ENCODE measurements at places on chromosomes 7 and 10.
A peak's percentile ranks its signal among the peaks of the same experiment; 100 is the strongest.

DNA sequence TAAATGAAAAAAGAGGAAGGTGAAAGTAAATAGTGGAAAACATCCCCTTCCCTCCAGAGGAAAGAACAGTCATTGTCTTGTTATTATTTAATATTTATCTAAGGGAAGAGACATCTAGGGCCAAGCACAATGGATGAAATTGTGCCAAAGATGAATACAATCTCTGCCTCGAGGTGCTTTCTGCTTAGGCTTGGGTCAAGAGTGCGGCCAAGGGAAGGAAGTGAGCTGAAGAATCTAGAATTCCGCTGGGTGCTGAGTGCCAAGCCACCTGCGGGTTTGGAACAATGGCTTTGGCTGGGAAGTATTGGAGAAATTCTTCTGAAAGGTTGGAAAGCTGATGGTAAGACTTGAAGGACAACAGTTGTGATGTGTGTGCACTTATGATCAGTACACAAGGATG is 531.3 kb upstream of the FZD8 start:
- no peak for DNase-seq

DNA sequence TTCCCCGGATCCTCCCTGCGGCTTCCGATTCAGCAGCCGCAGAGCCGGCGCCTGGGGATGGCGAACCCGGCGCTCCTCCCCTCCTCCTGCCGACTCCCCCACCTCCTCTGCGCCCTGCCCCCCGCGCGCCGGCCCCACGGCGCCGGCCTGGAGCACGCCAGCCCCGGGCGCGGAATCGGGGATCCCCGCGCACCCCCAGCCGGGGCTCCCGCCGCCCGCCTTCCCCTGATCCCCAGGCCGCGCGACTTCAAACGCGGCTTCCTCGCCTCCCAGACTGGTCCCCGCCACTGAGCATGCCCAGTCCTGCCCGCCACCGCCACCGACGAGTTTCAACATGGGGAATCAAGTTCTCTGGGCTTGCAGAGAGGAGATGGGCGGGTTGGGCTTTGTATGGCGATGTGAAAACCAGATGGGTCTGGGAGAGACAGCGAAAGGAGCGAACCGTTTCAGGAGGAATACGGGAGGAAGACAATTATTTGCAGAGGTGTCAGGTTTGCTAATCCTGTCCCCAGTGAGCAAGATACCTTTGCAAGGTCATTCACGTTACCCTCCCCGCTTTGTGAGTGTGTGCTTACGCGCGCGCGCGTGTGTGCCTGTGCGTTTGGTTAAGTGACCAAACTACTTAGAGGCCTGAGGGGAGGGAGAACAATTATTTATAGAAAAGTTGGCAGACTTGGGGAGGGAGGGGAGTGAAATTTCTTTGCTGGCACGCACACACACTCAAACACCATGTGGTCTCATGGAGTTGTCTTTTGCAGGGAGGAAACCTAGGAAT is at the start of gene PANK1:
TSS of gene PANK1 (minus strand) at position 276 of the 775 bp plus-strand sequence. CDS start 351 bp downstream, outside the sequence.
- peak; percentile 92 for DNase-seq

GRCh38 chr10:62640411-62640810 is 164.1 kb upstream of the ADO start:
- DNase-seq = peak; percentile 42

GRCh38 chr7:12158334-12159060 is 52.6 kb upstream of the TMEM106B start:
- no peak for DNase-seq

DNA sequence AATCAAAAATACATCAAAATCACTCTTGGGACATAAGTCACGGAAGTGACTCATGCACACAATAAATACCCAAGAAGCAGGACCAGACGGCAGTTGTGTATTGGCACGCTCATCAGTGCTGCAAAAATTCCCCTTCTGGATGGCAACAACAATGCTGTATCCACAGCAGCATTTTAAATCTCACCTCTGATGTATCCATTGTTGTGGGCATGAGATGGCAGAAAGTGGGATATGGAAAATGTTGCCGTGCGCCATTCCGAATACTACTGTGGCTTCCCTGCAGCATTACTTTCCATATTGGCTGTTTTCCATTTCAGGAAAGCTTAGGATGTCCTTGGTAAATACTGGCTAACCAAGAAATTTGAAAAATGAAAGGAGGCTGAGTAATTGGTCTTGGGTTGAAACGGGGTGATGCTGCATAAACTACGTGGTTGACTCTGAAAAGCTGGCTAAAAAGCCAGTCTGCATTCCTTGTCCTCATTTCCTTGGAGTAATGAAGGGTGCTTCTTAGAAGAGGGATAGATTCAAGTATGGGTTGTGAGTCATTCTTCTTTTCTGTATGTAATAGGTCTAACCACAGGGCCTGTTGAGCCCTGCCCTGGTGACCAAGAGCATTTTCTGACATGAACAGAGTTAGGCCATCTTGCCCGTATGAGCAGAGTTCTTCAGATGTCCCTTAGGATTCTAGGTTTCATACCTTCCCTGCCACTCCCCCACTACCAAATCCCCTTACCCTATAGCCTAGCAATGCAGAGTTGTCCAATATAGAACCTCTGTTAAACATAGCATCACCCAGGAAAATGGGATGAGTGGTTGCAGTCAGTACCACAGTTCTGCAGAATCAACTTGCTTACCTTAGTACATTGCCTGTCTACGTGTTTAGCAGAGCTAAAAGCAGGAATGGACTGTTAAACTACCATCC is 36.3 kb upstream of the TOMM7 start:
- peak; percentile 86 for DNase-seq

DNA sequence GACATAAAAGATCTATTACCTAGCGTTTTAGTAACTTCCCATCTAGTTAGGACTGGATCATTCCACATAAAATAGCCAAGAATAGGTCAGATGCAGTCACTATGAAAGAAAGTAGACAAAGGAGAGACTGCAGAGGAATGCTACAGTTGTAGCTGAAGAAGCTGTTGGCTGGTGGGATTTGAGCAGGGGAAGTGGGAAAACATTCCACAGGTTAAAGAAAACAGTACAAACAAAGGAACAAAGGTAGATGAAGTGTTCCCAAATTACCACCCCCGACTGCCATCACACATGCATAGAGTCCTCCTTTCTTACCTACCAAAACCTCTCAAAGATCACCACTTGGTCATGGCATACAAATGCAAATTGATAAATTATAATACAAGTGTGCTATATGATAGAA is 41.8 kb downstream of the DLD start:
- DNase-seq = no peak

GRCh38 chr7:116258734-116259133 is 48.4 kb downstream of the TES start:
- peak; percentile 47 for DNase-seq

DNA sequence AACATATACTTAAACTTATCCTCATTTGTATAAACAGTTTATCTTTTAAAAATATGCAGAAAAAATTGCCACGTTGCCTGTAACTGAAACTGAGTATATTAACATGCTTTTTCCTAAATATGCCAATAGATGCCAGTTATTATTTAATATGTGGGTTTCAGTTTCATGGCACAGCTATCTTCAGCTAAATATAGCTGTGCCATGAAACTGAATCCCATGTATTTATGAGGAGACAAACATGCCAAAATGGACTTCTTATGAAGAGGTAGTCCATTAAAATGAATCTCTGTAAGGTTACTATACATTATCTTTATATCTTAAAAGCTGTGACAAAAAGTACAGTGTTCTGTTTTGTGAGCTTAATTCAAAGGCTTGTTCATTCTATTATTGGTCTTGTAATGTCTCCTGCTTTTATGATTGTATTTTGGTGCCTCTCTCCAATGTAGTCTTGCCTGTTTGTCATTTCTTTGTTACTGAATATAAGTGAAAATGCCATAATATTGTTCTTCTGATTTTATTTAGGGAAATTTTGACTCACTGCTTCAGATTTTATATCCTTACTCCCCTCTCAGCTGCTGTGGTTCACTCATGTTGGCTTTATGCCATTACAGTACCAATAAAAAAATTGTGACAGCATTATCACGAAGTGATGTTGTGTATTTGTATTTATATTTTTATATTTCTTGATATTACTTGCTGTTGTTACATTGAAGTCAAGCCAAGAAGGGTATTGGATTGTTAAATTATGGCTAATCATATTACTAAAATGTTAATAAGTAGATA is 34.3 kb upstream of the CACNA2D1 start:
- no peak for DNase-seq

DNA sequence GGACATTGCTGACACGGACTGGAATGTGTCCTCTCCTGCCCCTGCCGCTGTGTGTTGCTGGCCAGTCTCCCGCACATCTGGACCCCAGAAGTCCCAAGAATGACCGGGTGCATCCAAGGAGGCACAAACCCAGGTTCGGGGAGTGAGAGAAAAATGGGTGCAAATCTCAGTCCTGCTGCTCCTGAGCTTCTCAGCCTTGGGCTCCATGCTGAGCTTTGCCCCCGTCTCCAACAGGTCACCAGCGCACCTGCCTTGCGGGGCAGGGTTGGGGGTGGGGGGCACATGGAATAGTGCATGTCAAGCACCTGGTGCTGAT is 6.0 kb upstream of the NANOS1 start:
- DNase-seq = no peak

DNA sequence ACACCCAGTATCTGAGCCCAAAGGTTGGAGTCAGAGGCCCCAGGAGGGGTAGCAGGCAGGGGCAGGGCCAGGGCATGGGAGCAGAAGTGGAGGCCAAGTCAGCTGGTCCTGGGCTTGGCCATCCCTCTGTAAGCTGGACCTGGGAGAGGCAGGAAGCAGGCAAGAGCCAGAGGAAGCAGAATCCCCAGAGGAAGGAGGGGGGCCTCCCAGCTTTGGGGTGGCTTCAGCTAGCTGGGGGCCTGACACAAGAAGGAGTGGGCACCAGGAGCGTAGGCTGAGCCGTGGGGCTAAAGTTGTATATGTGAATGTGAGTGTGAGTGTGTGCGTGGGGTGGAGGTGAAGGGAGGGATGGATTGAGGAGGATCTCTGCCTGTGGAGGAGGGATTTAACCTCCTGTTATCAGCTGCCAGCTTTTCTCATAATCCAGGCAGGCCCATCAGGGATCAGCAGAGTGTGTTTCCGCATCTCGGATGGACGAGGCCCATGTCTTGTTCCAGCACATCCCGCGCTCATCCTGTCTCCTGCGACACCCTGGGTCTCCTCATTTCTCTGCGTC is 54.0 kb downstream of the NEURL1 start:
- DNase-seq = no peak

- peak; percentile 76 for DNase-seq
Observed at GRCh38 chr10:26334932-26335573, 103.1 kb upstream of the APBB1IP start.

GRCh38 chr7:45000093-45001032 is at the start of gene CCM2:
Gene CCM2 (plus strand): TSS chr7:45000201. CDS start chr7:45000334, 133 bp downstream.
- DNase-seq = peak; percentile 71

DNA sequence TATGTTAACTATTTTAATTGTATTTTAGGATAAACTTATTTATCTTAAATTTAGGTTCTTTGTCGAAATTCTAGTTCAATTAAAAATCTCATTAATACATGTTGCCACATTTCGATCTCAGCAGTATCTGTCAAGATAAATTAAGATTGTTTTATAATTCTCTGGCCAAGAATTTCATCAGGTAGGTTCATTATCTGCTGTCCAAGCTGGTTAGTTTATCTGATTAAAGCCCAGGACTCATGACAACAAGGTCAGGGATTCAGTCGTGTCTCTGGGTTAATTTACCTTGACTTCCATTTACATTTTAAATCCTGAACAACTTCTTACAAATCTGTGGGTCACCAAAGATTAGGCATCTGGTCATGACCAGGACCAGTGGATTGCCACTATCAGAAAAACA is 7.6 kb downstream of the STEAP4 start:
- DNase-seq = no peak

GRCh38 chr7:30932562-30932961 is 20.9 kb downstream of the AQP1 start:
- peak; percentile 3 for DNase-seq

- DNase-seq = peak; percentile 55
Observed at GRCh38 chr10:31929261-31930022, 811 bp upstream of the ARHGAP12 start.

DNA sequence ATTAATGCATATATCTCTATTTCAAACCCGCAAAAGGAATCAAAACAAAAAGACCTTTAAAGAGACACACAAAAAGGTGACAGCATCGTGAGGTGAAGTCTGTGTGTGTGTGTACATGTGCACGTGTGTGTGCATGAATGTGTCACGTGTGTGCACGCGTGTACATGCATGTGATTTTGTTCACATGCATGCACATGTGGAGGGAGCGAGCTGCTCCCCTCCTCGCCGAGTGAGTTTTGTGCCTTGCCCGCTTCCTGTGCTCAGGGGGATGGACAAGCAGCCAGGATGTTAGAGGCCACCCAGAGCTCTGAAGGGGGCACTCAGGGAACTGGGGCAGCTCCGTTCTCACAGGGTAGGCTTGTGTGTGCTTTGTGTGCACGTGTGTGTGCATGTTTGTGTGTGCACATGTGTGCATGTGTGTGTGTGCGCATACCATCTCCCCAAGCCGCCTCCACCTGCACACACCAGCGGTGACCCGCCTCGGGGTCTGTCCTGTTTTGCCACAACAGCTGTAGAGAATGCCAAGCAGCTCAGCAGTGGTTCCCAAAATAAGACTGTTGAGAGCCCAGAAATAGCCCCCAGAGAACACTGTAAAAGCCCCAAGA is 191.2 kb downstream of the PTPRN2 start:
- DNase-seq = no peak

- DNase-seq = no peak
Observed at GRCh38 chr10:91296471-91296870, 76.0 kb downstream of the PCGF5 start.

DNA sequence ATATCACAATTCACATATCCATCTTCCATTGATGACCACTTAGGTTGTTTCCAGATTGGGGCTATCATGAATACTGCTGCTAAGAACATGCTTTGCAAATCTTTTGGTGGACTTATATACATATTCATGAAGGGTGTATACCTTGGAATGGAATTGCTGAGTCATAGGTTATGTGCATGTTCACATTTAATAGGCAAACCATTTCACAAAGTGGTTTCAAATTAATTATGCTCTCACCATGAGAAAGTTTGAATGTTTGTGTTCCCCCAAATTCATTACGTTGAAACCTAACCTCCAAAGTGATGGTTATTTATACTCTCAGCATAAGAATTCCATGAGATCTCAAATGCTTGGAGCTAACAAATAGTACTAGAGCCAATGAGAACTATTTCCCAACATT is 86.4 kb downstream of the VPS41 start:
- no peak for DNase-seq

DNA sequence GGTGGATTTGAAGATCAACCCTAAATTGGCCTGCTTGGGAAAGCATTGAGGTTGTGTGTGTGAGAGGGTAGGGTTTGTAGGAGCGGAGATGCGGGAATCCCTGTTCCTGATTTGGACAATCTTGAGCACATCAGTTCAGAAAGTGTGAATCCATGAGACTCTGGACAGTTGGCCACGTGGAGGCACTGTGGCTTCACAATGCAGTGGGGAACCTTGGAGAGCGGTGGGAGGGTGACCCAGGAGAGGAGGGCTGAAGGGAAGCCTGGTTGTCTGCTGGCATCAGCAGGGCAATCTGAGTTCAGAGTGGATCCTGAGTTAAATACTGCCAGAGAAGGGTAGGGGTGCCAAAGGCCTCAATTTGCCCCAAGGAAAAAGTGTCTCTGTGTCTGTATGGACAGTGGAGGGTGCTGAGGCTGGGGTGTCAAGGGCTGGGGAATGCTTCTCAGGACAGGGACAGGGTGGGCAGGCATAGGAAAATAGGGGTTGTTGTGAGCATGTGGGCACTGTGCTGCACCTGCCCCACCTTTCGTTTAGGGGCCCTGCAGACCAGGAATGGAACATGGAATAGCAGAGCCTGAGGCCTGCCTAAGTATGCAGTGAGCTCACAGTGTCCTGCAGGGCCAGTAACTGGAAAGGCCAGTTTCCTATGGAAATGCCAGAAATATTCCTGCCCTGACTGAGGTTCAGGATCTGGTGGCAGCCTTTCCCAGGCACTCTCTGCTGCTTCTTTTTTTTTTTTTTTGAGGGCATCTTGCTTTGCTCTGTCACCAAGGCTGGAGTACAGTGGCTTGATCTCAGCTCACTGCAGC is 162.9 kb upstream of the PRSS58 start:
- DNase-seq = peak; percentile 61

GRCh38 chr7:44193011-44193802 is 4.0 kb upstream of the GCK start:
- DNase-seq = no peak

All from GM03348 (cell line).